CD8-positive, alpha-beta T cell (primary cell): ENCODE measurements at places on chromosomes 5 and 9. TPM values are rescaled to one million over a fixed set of nuclear protein-coding genes. Genes with fewer than 3 reads are reported as not detected.

The ELL2 gene
- total RNA-seq: 200 TPM

The MEGF10 gene
- not detected for total RNA-seq

The CA9 gene
- total RNA-seq: not detected

The PTGES gene
- total RNA-seq: not detected

GRCh38 chr9:131467214-131467935, 35.3 kb upstream of the POMT1 start:
- no peak for DNase-seq

The KCNIP1 gene
- total RNA-seq: not detected

- no peak for DNase-seq
Observed at GRCh38 chr9:135359764-135360163, 119.8 kb upstream of the PPP1R26 start.

DNA sequence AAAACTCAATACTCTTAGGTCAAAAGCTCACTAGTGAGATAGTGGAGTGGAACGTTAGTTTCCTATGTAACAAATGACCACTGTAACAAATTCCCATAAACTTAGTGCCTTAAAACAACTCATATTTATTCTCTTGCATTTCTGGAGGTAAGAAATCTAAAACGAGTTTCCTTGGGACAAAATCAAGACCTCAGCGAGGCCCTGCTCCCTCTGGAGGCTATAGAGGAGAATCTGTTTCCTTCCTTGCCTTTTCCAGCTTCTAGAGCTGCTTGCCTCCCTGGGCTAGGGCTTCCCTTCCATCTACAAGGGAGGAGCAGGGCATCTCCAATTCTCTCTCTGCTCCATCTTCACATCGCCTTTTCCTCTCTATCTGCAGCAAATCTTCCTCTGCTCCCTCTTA, 32.0 kb downstream of the SEMA5A start:
- no peak for DNase-seq
